ENCODE measurements at places on chromosomes 11 and 22. TPM values are rescaled to one million over a fixed set of nuclear protein-coding genes. Genes with fewer than 3 reads are reported as not detected.

- peak; percentile 44 for DNase-seq
Measured at GRCh38 chr11:2217211-2218030, 45.8 kb upstream of the TH start.

- no peak for DNase-seq
Measured at GRCh38 chr11:45974806-45975205, 52.4 kb downstream of the LARGE2 start.

DNA sequence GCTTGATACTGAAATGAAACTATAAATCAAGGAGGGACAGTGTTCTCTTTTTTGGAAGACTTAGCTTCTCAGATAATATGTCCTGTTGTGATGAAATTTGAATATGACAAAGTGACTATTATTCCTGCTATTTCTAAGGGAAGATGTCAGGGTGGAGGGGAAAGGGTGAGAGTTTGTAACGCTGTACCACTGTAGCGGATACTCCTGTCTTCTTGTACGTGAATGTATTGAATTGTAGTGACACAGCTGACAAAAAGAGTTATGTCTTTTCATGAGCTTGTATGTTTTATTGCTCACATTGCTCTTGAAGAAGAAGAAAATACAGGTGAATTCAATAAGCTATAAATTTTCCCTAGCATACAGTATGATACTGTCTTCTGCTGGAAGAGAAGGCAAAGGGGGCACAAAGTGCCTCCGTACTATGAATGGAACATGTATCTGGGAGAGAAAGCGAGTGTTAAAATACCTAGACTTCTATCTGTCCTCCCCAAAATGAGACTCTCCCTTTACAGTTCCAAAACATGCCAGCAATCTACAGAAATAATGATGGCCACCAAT, 538.5 kb upstream of the LRRC4C start:
- no peak for DNase-seq

- DNase-seq, result no peak
Measured at GRCh38 chr22:21079493-21079892, 33.7 kb downstream of the LRRC74B start.

- DNase-seq, result no peak
Measured at GRCh38 chr11:13169709-13170108, 107.9 kb upstream of the BMAL1 start.

GRCh38 chr22:46300491-46300890, 3.8 kb downstream of the GTSE1 start:
- DNase-seq, result no peak

- DNase-seq, result no peak
Measured at GRCh38 chr11:12743834-12744449, 69.7 kb downstream of the TEAD1 start.

- DNase-seq, result no peak
Measured at GRCh38 chr11:2691991-2692875, 7.6 kb downstream of the KCNQ1OT1 start.

- DNase-seq, result peak; percentile 75
Measured at GRCh38 chr22:24965822-24966626, 13.5 kb downstream of the KIAA1671 start.

DNA sequence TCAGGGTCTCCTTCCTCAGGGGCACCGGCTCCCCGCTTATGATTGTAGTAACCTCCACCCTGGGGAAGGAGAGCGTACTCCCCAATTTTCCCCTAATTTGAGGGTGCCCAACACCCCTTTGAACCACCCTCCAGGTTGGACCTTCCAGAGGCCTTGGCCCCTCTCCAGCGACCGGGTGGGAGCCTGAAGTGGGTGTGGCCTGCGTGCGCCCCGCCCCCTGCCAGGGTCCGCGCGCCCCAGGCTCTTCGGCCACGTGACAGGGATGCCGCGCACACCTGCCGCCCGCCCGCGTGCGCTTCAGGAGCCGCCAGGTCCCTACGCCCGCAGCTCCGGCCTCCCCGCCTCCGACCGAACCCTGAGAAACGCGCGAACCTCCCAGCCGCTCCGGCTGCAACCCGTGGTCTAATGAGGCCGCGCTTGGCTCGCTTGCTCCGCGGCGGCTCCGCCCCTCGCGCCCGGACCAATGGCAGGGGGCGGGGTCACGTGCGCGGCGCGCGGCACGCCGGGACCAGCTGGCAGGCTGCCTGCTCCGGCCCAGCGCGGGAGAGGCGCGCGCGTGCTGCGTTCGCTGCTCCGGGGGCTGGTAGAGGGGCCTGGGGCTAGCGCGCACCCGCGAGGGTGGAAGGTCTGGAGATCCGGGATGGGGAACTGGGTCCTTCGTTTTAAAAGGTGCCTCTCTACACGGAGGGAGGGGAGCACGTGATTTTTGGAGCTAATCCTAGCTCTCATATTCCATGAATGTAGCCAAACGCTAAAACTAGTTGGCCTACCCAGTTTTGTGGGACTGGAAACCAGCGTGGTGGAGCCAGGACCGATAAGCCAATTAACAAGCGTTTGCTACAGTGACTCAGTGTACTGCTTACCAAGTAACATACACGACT, at the start of gene FOXRED2:
TSS of gene FOXRED2 (minus strand) at position 404 of the 881 bp plus-strand sequence. CDS start 618 bp downstream, outside the sequence.
- DNase-seq, result peak; percentile 87

- no peak for DNase-seq
Measured at GRCh38 chr22:50444663-50445062, 30.2 kb downstream of the SBF1 start.

Gene BTG4
- not detected for total RNA-seq

Gene GLYATL1
- 2.4 TPM for total RNA-seq

Gene ROBO3
- total RNA-seq, result 27.4 TPM

Gene KRTAP5-10
- 2.9 TPM for total RNA-seq

Gene OOSP3
- total RNA-seq, result not detected

Gene MOGAT2
- total RNA-seq, result 8.2 TPM

Gene MEI1
- 6.8 TPM for total RNA-seq

Gene OR8D1
- total RNA-seq, result not detected
